NCI-H748 treated with DMSO at 0.1 percent for 48 hours (cell line): ENCODE measurements at places on chromosomes 1 and 21.

GRCh38 chr1:109658533-109659042 lies 2.7 kb downstream of the GSTM4 start:
- DNase-seq = no peak

GRCh38 chr1:153607381-153607780 lies 5.6 kb downstream of the S100A16 start:
- no peak for DNase-seq

GRCh38 chr1:23114424-23115079 lies 54.1 kb downstream of the LUZP1 start:
- DNase-seq = no peak

GRCh38 chr1:175307160-175307559 lies 114.6 kb upstream of the KIAA0040 start:
- no peak for DNase-seq

GRCh38 chr1:193831465-193831864 lies 645.1 kb upstream of the B3GALT2 start:
- DNase-seq = no peak

- no peak for DNase-seq
These were observed 516.9 kb downstream of the PTPRU start for GRCh38 chr1:29753244-29753643.
